ENCODE measurements at places on chromosomes 12 and 14.

DNA sequence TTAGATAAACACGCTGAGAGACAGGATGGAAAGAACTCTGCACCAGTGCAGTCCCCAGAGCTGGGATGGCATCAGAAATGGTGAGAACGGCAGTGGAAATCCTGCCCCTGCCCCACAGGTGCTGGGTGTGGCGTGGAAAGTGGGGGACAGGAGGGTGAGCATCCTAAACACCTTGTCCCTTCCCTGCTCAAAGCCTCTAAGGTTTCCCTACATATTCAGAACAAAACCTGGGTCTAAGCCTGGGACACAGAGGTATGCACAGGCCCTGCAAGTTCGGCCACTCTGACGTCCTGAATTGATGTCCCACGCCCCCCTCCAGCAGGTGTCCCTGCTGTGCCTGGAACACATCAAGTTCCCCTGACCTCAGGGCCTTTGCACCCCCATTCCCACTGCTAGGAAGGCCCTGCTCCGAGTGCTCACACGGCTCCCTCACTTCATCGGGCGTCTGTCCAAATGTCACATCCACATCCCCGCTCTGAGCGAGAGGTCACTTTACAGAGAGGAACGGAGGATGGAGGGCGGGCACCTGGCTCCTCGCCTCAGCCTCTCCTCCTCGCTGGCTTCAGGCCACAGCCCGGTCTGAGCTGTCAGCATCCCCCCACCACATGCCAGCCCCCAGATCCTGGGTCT lies 38.5 kb upstream of the SFSWAP start:
- no peak for DNase-seq

DNA sequence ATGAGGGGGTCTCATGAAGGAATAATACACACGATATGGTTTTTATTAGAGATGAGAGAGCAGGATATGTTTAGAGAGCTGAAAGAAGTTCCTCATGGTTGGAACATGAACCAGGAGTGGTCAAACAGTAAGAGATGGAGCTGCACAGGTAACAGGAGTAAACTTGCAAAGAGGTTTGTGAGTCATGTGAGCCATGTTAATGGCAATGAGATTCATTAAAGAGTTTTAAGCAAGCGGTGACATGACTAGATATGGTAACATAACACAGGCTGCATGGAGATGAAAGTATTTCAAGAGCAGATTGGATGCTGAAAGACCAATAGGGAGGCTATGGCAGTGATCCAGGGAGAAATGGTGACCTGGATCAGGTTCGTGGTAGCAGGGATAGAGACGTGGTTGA lies 62.6 kb upstream of the SSTR1 start:
- no peak for DNase-seq

GRCh38 chr14:101812071-101812470 lies 50.6 kb downstream of the PPP2R5C start:
- DNase-seq, result no peak

GRCh38 chr12:3583656-3584334 lies 92.8 kb downstream of the PRMT8 start:
- DNase-seq, result no peak

DNA sequence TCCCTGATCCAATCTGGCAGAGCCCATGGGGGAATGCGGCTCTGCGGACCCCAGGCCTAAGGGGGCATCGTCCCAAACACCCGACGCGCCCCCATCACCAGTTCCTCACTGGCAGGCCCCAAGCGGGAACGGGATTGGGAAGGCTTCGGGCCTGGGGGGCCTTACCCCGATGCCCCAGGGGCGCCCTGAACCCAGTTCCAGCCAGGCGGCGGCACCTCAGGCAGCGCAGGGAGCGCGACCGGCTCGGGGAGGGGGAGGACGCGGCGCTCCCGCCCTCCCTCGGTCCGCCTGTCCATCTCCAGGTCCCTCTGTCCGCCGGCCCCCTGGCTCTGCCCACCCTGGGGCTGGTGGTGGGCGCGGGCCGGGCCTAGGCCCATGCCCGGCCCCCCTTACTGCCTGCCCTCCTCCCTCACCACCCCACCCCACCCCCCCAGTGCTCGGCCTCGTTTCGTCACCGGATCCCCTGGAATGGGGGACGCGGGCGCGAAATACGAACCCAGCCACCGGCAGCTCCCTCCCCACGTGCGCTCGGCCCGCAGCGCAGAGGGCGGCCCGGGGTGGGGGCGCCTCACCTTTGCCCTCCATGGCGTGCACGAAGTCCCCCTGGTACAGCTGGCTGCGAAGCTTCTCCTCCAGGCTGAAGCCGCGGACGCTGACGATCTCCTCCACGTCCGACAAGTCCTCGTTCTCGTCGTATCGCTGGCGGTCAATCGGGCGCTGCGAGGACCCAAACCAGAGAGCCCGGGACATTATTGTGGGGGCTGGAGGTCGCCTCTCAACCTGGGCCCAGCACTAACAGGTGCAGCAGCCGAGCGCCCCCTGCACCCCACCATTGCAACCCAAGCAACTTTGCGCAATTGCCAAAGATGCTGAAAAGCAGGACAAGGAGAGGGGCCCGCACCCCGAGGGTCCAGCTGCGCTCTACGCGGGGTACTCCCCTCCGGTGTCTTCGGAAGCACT lies 2.3 kb downstream of the KDM2B start:
- no peak for DNase-seq

GRCh38 chr14:67373347-67373746 lies 13.2 kb downstream of the EIF2S1 start:
- DNase-seq, result no peak

DNA sequence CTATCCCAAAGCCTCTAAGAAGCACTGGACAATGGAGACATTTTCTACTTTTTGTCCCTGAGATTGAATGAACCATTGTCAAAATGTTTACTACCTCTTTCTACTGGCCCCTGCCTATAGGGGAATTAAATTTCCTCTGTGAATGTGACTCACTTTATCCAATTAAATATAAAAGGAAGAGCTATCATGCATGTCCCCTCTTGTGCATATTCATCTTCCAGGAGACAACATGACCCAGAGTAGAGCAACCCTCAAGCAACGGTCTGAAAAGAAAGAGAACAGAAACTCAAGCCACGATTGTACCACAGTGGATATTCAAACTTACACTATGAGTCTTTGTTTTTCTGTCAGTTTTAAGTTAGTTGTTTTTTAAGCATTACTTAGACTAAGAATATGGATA lies 938.4 kb upstream of the ATXN7L3B start:
- DNase-seq, result no peak

DNA sequence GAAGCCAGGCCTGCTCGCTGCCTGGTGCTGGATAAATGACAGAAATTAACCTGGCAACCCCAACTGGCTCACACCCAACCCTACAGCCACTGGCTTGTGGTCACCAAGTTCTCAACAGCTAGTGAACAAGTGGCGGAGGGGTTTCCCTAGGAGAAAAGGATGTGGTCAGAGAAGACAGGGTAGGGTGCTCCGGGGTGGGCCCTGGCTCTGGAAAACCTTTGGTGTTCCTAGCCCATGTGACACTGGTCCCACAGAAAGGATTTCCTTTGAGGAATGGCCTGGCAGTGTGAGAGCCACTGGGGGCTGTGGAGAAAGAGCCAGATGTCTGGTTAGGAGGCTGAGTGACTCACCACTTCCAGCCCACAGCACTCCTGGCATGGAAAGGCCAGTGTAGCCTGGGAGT lies 8.7 kb downstream of the SYNE3 start:
- no peak for DNase-seq

- no peak for DNase-seq
These were observed 22.1 kb downstream of the BAZ1A start for GRCh38 chr14:34853041-34853440.
